ENCODE measurements at places on chromosomes 5 and 9. TPM values are rescaled to one million over a fixed set of nuclear protein-coding genes. Genes with fewer than 3 reads are reported as not detected.

- DNase-seq: no peak
Measured at GRCh38 chr5:140393738-140394137, 7.9 kb upstream of the ANKHD1 start.

- DNase-seq: no peak
Measured at GRCh38 chr9:109313351-109313750, 7.5 kb downstream of the EPB41L4B start.

DNA sequence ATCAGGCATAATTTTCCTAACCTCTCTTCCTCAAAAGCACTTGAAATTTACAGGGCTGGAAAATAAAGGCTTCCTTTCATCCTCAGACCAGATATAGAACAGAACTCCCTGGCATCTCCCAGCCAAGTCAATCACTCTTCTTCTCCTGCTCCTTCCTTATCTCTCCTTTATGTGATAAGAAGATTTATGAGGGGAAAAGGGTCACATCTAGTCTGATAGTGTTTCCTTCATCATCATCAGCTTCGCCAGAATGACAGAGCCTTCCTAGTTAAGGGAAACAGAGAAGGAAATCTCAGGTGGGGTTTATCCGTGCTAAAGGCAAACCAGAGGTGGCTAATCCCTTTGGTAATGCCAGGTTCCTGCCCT lies 36.2 kb downstream of the LIX1 start:
- DNase-seq: no peak

- no peak for DNase-seq
Measured at GRCh38 chr5:111950660-111951059, 193.7 kb upstream of the NREP start.

TPPP gene
- 16.2 TPM for total RNA-seq

- DNase-seq: no peak
Measured at GRCh38 chr5:123554601-123555000, 42.6 kb downstream of the CSNK1G3 start.

- no peak for DNase-seq
Measured at GRCh38 chr5:43034591-43034968, 5.5 kb downstream of the ANXA2R start.

REEP2 gene
- 71.0 TPM for total RNA-seq

MGAT1 gene
- total RNA-seq: 28.7 TPM

SLC25A2 gene
- not detected for total RNA-seq

DNA sequence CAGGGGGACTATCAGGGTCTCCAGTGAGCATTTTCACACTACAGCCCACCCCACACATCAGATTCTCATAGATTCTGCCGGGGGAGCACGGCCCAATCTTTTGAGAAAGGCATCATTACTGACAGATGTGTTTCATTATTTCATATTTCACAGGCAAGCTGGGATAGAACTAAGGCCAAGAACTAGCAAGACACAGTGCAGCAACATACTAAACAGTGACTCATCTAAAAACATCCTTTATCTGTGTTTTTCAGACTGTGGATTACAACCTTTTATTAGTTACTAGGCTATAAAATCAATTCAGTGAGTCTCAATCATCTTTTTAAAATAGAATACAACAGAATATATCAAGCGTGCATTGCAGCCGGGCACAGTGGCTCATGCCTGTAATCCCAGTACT lies 59.8 kb downstream of the CPLANE1 start:
- DNase-seq: no peak

GRCh38 chr9:25602400-25603044 lies 75.7 kb downstream of the TUSC1 start:
- no peak for DNase-seq

GRCh38 chr5:92641031-92641962 lies 939.7 kb downstream of the NR2F1-AS1 start:
- DNase-seq: no peak

DNA sequence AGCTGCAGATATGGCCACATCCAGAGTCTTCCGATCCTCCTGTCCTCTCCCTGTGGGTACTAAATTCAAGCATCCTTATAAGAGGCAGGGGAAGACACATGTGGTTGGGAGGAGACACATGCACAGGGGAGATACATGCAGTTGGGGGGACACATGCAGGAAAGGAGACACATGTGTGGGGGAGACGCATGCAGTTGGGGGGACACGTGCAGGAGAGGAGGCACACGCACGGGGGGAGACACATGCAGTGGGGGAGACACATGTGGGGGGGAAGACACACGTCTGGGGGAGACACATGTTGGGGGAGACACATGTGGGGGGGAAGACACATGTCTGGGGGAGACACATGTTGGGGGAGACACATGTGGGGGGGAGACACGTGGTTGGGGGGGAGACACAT lies 21.2 kb upstream of the OLFM1 start:
- DNase-seq: no peak

GRCh38 chr9:114153761-114154599 lies 1.4 kb upstream of the COL27A1 start:
- no peak for DNase-seq

SAPCD2 gene
- total RNA-seq: 1.6 TPM

PLEKHG4B gene
- 6.2 TPM for total RNA-seq

TMEM174 gene
- total RNA-seq: not detected

DNA sequence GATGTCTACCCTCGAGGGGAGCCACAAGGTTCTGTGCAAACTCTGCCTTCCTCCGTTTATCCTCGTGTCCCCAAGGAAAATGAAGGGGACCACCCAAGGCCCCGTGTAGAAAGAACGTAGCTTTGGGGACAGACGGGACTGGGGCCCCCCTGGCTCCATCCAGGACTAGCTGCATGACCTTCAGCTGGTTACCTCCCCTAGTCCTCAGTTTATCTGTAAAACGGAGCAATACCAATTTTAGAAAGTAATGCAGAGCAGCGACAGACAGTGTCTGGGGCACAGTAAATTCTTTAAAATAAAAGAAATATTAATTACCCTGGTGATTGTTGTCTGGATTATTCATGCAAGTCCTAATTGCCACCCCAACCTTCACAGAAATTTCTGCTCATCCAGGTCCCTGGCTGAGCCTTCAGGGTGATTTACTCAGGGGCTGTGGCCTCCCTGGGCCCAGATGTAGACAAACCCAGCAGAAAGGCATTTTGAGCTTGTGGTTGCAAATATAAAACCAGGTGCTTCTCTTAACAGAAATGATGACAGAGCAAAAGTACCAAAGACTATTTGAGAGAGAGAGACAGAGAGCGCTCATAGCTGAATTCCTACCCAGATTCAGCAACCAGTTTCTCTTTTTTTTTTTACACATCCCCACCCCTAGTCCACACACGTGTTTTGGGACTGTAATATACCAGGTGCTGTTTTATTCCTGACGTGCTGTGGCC lies 155.1 kb upstream of the SMIM23 start:
- no peak for DNase-seq

- DNase-seq: no peak
Measured at GRCh38 chr9:99231711-99232110, 9.6 kb downstream of the SEC61B start.

DNA sequence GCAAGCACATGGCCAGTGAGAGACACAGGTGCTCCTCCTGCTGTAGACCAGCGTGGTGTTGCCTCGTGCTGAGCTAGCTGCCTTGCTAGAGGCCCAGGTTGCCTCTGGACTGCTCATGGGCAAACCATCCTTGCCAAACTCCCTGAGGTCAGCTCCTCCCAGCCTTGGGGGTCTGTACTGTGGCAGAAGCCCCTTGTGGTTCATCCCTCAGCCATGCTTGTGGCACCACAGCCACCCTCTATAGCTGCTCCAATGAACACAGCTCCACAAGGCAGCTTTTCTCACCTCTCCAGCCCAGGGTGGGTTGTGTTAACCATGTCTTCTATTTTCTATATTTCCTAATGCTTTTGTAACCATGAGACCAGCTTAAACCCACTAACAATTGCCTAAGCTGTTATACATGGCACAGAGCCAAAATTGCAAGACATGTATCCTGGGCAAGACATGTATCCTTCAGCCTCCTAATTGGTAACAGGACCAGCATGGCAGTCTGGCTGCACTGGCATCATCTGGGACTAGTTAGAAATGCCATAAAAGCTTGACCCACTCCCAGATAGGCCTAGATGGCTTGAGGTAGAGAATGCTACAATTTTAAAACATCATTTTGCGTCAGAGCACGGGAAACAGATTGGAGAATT lies 183.1 kb upstream of the S1PR3 start:
- no peak for DNase-seq

DNA sequence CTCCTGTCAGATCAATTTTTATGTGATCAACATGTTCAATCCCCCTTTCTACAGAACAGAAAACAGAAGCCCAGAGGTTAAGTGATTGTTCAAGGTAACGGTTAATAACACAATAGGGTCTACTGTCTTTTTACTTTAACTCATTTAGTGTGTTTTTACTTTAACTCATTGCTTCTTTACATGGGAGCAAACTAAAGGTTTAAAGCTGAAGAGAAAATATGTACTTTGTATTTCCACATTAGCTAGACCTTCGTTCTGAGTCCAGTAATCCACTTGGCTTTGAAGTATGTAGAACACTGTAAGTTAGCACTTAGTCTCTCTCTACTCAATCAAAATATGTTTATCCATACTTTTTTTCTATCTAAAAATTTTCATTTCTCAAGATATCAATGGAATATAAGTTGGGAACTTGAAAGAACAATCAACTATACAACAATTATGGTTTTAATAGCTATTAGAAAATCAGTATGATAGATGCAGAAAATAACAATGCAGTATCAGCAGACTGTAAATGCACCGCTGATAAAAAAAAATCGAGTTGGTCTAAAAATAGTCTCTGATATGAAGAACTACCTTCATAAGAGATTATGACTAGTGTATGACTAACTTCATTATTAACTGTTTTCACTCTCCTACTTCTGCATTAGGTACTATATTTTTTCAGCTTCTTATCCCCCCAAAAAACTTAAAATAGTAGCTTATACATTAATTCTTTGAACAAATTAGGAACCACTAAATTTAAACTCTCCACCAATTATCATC lies 20.6 kb downstream of the PGGT1B start:
- no peak for DNase-seq

- DNase-seq: no peak
Measured at GRCh38 chr5:88183255-88183654, 85.4 kb downstream of the TMEM161B start.

- peak; percentile 68 for DNase-seq
Measured at GRCh38 chr5:61625681-61626621, 293.9 kb downstream of the ZSWIM6 start.

- DNase-seq: no peak
Measured at GRCh38 chr5:134100283-134101091, 14.0 kb upstream of the TCF7 start.

DNA sequence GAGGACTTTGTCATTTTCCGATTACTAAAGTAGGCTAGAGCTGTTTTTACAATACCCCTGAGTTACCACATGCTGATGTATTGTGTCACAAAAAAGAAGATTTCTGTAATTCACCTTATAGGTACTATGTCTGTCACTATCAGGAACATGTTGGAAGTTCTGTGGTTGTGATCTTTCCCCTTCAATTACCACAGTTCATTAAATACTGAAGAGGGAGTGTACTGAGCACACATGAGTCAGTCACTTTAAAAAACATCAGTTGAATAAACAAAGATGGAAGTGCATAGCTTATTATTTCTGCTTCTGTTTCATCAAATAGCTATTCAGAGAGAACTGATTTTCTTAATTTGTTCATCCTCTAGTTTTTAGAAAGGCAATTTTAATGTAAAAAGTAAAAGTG lies 31.7 kb downstream of the AP3S1 start:
- no peak for DNase-seq

DNA sequence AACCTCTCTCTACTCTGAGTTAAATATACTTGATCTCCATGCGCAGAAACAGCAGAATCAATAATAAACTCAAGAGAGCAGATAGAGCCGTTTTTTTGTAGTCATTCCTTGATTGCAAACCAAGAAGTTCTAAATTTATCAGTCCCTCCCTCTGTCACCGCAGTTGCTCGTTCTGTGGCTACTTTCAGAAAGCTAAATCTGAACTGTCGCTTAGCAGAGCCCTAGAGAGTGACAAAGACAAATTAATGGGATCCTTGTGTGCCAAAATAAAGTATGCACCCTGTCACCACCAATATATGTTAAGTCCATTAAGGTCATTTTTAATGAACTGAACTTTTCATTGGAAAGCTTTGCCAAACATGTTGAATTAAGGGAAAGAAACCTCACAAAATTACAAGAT lies 218.3 kb downstream of the ADAMTSL1 start:
- no peak for DNase-seq

SLC27A4 gene
- 23.9 TPM for total RNA-seq

DNA sequence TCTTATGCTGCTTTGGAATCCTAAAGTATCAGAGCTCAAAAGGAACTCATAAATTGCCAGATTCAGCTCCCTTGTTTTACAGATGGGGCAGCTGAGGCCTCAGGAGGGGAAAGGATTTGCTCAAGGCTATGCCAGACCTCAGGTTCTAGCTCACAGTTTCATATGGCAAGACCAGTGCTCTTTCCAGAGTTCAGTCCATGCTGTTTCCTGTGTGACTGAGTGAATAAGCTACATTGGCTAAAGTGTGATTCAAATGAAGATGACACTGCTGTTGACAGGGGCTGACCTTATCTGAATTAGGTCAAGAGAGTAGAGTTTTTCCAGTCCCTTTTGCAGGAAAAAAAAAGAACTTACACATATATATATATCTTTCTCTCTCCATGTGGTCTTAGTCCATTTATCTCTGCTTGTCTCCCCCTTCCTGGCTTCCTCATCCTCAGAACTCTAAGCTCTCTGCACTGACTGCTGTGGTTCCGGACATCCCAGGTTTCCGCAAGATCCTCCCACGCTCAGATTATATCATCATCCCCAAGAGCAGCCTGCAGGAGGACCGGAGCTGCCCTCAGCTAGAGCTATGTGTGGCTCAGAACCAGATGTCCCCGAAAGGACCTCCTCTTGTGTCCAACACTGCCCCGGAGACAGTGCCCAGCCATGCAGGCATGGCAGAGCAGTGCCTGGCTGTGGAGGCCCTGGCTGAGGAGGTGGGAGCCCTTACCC lies 9.3 kb downstream of the HMGXB3 start:
- DNase-seq: no peak

- DNase-seq: no peak
Measured at GRCh38 chr9:114229295-114229694, 74.0 kb downstream of the COL27A1 start.

DNA sequence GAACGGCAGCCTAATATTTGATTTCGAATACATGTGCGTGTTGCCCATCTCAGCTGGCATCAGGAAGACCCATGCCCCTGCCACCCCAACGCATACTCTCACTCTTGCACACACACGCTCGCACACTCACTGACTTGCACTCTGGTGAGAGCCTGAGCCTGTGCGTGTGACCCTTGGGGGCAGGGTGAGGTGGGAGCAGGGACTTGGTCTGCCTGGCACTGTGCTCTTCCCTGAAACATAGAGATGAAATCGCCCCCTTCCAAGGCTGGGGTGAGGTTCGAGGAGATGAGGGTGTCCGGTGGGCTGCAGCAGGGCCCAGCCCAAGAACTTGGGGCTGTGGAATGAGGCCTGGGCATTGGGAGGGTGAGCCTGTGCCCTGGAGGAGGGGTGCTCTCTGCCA lies 1.2 kb downstream of the LCN9 start:
- DNase-seq: no peak
